ENCODE measurements at places on chromosomes 7 and 10.
A peak's percentile ranks its signal among the peaks of the same experiment; 100 is the strongest.

- no peak for DNase-seq
Observed at GRCh38 chr7:8154272-8154671, 107.7 kb downstream of the ICA1 start.

DNA sequence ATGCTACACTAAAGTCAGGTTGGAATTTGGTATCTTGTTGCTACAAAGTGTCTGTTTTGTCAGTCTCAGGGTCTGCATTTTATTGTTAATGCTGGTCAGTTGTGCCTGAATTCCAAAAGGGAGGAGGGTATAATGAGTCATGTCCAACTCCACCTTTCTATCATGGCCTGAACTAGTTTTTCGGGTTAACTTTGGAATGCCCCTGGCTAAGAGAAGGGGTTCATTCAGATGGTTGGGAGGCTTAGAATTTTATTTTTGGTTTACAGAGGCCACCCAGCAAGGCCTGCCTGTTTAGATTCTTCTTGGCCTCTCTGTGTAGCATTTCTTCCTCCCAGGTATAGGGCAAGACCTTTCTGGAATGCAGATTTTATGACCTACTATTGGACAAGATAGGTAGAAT is 93.2 kb downstream of the SKIDA1 start:
- DNase-seq, result no peak

DNA sequence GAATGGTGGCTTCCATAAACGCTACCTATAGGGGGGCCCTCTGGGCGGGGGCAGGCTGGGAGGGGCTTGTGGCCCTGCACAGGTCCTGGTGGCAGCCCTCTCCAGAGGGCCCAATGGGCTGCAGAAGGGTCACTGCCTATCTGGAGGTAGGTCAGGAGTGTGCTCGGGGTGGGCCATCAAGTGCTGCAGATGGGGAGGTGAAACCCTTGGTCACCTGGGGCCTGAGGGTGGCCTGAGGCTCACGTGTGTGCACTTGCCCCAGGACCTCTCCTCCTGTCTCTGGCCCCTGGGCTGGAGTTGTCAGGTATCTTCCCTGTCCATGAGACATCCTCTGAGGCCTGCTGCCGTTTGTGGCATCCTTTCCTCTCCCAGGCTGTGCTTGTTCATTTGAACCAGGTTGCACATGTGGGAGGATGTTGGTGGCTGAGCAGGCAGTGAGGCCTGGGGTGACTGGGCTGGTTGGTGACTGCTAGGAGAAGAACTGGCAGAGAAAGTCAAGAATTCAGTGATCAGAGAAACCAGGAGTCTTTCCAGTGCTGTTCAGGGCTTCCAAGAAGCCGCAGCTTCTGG is 21.1 kb upstream of the SH2D4B start:
- DNase-seq, result no peak

DNA sequence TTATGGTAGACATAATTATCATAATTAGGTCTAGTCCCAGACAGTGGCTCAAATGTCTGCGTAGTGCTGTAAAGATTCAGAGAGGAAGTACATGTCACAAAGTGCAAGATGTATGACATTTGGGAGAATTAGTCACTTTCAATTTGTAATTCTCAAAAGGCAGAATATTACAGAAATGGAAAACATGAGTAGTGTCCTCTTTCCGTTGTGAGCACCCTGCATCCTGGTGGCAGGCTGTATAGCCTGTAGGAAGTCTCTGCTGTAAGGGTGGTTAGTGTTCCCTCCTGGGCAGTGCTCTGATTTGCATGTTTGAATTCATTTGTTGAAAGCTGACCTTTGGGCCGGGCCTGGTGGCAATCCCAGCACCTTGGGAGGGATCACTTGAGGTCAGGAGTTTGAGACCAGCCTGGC is 17.0 kb downstream of the CDK14 start:
- no peak for DNase-seq

DNA sequence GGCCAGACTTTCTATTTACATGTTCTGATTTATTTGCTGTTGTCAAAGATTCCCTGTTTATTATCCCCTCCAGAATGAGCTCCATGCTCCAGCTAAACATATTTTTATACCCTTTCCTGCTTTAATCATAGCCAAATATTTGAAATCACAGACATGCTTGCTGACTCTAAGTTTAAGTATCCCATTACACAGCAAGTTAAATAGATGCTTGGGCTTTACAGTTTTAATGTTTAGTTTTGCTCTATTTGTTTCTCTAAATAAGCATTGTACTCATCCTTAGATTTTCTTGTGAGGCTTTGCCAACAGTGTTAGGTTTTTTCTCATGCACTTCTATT is 196.8 kb downstream of the TAX1BP1 start:
- no peak for DNase-seq

GRCh38 chr7:18570890-18571478 is 75.4 kb downstream of the HDAC9 start:
- no peak for DNase-seq

DNA sequence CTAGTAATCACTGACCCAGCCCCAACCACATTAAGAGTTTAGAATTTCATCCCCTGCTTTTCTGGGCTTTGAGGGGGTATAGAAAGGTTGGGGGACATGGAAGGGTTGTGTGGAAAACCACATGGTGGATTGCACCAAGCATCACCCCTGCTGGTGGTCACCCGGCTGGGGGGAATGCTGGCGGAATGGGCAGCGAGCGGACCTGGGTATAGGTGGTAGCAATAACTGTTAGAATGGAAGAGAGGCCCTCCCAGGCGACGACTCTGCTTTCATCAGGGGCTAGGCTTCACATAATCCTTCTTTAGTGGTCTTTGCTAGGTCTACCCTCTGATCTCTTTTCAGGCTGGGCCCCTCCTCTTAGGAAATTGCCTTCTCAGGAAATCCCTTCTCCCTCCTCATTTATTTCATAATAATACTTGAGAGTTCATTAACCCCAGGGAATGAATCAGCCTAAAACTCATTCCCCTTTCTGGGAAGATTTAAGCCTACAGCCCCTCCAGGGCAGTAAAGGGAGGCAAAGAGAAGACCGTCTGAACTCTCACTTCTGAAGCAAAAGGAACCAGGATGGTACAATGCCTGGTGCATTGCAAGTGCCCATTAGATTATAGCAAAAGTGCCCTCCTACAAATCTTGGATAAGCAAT is 90.7 kb upstream of the LEP start:
- no peak for DNase-seq

DNA sequence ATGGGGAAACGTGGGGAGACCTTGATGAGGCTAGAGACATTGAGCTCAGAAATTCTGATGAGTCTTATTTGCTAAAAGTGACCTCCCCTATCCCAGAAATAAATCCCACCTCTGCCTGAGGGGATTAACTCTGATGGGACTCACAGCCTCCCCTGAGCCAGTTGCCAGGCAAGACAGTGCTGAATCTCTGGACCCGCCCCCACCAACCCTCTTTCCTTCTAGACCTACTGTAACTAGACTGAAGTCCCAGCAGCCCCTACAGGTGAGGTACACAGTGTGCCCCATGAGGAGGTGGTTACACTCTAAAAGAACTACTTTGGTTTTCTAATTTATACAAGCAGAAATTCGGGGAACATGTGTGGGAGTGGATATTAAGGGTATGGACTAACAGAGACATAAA is 42.9 kb downstream of the PTPRE start:
- DNase-seq, result no peak

- DNase-seq, result no peak
Observed at GRCh38 chr7:121182902-121183301, 145.9 kb upstream of the WNT16 start.

DNA sequence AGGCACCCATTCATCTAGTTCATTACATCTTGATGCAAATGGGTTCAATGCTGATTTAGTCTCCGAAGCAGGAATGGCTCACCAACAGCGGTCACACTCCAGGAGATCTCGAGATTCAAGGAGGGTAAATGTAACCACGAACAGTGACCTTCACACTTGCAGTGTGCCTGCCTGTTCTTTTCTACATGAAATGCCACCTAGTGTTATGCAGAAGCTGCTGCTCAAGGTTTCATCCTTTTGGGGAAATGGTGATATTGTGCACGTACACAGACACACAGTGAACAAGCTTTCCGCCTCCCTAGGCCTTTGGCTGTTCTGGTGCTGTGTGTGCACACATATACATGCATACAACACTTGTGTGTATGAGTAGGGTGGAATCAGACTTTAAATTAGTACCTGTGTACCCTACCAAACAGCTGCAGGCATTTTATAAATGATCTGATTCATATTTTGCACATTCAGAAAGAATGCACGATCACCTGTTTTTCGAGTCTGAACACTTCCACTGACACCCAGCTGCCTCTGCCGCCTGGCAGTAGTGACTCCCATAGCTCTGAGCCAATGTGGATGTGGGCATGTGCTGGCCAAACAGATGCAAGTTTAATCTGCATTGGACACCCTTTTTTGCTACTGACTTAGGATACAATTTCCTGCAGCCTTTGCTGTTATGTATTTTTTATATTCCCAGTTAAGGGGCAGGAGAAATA is 100.5 kb downstream of the TACC2 start:
- no peak for DNase-seq

GRCh38 chr10:120415709-120416330 is 41.2 kb upstream of the PLPP4 start:
- no peak for DNase-seq

DNA sequence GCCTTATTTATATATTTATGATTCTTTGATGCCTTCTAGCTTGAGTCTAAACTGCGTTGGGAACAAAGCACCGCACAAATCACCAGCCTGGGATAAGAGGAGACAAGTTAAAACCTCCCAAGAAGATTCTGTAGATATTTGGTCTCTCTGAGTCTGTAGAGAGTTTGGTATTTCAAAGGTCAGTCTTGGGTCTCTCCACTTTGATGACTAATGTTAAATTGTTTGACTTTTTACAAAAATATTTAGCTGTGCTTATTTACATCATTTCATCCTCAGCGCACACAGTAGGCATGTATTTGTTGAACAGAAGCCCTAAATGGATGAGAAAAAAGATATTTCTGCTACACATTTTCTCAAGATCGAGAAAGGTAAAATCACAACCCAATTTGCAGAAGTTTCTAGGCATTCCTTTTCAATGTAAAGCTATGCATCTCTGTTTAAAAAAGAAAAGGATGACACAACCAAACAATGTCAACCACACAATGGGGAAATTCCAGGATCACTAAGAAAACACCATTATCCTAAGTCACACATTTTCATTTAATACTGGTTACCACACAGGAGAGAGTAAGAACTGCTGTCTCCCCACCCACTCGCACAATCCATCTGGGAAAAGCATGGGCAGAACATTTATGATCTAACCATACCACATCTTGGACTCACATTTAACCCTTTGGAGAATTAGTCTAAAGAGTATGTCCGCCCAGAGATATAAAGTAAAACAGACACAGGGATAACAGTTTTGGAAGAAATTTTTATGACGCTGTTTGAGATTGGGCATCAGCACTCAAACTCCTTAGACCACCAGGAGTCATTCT is 4.4 kb downstream of the CDK6 start:
- DNase-seq, result no peak

DNA sequence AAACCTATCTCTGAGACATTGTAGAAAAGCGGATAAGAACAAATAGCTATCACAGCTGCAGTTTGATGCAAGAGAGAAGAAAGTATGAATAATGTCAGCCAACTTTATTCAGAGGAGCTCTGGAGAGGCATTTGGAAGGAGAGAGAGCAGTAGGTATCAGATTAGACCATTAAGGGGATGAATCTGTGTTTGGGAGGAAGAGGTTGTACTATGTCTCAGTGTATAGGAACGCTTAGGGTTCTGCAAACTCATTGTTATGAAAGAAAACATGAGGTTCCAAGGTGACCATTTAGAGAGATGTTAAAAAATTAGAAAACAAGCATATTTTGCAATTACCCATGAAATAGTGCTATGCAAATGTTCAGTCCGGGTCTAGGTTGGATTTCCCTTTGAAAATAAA is 207.5 kb upstream of the GNAI1 start:
- DNase-seq, result no peak

- no peak for DNase-seq
Observed at GRCh38 chr7:45596665-45597095, 22.5 kb downstream of the ADCY1 start.

- no peak for DNase-seq
Observed at GRCh38 chr10:25084447-25084846, 68.0 kb downstream of the THNSL1 start.

DNA sequence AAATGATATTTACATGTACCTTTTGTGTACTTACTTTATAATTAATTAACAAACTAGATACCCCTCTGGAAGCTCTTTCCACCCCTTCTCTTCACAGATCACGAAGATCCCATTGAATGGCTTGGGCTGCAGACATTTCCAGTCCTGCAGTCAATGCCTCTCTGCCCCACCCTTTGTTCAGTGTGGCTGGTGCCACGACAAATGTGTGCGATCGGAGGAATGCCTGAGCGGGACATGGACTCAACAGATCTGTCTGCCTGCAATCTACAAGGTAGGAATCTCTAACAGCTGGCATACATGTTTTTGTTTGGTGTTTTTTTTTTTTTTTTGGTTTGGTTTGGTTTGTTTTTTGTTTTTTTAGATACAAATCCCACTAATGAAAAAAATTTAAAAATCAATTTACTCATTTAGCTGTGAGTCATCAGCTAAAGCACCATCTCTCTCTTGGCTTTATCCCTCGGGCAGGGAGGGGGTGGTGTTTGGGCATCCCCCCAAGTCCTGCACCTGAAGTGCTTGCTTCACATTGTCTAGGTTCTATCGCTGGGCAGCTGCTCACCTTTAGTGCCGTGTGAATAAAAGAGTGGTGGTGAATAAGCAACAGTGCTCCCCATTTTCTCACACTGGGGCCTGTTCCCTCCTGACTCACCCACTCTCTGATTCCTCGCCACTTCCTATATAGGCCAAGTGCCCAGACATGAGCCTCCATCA is 68.9 kb downstream of the MET start:
- DNase-seq, result no peak

- no peak for DNase-seq
Observed at GRCh38 chr7:37670436-37670835, 13.1 kb upstream of the GPR141 start.

- DNase-seq, result peak; percentile 80
Observed at GRCh38 chr10:103193107-103193819, at the start of gene NT5C2. Gene NT5C2 (minus strand): TSS chr10:103193272. CDS start chr10:103174958, 18,314 bp downstream.

DNA sequence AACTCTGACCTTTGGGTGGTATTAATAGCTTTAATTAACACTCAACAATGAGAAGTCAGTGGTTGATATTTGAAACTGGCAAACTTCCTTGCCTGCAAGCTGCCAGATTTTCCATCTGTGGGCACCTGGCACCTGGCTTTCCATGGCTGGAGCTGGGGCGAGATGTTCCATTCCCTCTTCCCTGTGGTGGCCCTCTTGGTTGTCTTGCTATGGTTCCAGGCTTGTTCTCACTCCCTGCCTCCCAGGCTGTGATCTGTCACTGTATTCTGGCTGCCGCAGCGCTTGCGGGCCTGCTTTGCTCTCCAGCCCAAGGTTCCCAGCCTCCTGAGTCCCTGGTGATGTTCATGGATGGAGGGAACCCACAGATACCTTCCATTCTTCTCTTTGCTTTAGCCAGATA is 201.0 kb downstream of the FRMD4A start:
- DNase-seq, result no peak

All from mesothelial cell of epicardium (in vitro differentiated cells).